ENCODE measurements at places on chromosomes 12 and 14.

DNA sequence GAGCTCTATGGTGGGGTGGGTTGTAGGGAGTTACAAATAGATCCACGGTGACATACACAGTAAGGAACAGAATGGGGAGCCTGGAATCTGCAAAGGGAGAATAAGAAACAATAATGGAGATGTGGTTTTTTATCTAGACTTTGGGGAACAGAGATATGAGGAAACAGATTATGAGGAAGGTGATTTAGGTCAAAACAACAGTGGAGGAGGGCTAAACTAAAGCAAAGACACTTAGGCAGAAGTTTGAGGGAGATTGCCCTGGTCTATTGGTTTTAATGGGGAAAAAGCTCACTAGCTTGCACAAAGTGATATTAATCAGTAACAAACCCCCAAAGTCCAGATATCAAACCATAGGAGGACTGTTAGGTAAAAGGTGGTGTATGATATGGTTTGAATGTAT lies 144.5 kb upstream of the DYRK2 start:
- no peak for DNase-seq

DNA sequence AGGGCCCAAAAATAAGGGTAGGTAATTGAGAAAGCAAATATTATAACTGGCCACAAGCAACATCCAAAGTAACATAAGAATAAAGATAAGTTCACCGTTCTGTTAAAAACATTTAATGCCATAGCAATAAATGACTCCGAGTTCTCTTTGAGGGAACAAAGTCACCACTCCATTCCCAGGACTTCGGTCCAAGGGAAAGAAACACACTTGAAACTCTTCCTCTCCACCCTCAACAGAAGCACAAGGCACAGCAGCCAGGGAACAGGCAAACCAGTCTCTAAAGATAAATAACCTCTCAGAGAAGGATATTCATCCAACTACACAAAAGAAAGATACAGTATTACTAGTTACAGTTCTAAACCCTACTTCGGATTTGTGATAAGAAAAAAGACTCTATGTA lies 2.5 kb downstream of the SETD3 start:
- no peak for DNase-seq

GRCh38 chr12:106154751-106155273 lies 16.1 kb upstream of the NUAK1 start:
- no peak for DNase-seq

DNA sequence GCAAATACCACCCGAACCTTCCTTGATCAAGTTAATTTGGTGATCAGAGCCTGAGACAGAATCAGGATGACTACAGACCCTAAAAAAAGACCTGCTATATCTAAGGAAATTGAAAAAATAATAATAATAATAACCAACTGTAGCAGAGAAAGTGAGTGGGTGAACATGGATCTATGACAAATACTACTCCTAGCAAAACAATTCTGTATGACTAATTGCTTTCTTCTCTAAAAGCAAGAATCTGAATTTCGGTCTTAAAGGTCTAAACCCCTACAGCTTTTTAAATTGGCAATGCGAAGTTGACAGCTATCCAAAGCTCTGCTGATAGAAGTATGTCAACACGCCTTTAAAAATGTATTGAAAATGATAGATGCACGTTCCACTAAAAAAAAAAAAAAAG lies 102.2 kb downstream of the PRKAB1 start:
- DNase-seq, result no peak
